ENCODE measurements at places on chromosomes 2 and 18.

DNA sequence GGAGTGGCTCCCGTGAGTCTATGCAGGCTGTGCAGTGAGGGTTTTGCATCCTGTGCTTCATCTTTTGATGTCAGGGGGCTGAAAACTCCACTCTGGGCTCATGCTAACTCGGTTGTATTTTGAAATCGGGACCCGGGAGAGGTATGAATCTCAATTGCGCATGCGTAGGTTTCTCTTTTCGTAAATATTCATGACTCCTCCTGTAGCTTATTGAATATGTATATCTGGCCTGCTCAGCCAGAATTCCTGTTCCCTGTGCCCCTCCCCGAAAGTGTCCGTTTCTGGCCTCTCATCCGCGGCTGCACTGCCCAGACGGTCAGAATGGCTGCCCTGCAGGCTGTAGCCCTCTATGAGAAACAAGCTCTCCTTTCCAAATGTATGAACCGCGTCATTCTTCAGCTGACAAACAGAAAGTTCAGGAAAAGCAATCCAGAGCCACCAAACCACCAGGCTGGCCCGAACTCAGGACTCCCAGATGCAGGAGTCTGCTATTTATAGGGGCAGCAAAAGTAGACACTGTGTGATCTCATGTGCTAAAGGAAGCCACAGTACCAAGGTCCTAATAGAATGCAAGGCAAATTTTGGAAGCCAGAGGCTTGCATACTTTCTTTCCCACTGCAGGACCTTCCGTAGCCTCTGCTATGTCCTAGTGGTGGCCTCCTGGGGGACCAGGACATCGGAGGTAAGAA, 41.7 kb downstream of the AKAIN1 start:
- no peak for DNase-seq

GRCh38 chr18:5842653-5843052, 52.7 kb downstream of the TMEM200C start:
- no peak for DNase-seq

- peak; percentile 63 for DNase-seq
Observed at GRCh38 chr2:208228476-208228875, 26.4 kb downstream of the IDH1 start.

GRCh38 chr2:175076272-175076671, 71.1 kb upstream of the CHN1 start:
- no peak for DNase-seq

DNA sequence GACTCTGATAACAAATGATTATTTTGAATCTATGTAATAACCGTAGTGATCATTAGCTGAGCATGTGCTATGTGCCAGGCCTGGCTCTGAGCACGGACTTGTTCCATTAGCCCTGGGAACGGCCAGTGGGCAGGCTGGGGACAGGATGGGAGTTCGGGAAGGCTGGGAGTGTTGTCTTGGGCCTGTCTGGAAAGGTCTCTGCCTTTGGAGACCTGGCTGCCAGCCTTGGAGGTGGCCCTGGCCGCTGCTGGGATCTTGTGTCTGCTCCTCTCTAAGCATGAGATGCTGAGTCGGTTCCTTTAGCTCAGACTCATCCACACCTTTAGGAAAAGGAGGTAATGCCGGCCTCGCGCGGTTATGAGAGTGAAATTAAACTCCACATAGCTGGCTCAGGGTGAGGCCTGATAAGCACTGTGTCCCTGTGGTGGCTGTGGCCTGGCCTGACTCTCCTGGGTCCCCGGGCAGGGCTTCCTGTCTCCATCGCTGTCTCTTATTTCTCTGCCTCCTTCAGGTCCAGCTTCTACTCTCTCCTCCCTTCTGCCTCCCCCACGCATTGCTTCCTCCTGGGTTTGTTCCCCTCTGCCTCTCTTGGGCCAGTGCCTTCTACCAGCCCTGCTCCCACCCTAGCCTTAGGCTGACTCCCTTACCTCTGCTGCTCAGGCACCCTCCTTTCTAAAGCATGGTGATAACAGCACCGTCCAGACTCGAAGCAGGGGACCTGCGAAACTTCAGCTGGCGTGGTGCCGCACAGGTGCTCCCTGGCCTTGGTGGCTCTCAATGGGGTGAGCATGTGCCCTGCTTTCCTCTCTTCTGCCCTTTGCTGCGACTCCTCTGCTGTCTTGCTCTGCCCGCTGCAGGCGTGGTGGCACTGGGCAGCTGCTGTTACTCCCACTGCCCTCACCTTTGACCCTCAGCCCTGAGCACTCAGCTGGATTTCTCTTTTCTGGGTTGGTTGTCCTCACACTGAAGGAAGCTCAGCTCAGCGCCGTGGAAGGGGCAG, 41.8 kb downstream of the NCK2 start:
- no peak for DNase-seq

- no peak for DNase-seq
Observed at GRCh38 chr18:8357320-8357719, 251.9 kb upstream of the RAB12 start.

DNA sequence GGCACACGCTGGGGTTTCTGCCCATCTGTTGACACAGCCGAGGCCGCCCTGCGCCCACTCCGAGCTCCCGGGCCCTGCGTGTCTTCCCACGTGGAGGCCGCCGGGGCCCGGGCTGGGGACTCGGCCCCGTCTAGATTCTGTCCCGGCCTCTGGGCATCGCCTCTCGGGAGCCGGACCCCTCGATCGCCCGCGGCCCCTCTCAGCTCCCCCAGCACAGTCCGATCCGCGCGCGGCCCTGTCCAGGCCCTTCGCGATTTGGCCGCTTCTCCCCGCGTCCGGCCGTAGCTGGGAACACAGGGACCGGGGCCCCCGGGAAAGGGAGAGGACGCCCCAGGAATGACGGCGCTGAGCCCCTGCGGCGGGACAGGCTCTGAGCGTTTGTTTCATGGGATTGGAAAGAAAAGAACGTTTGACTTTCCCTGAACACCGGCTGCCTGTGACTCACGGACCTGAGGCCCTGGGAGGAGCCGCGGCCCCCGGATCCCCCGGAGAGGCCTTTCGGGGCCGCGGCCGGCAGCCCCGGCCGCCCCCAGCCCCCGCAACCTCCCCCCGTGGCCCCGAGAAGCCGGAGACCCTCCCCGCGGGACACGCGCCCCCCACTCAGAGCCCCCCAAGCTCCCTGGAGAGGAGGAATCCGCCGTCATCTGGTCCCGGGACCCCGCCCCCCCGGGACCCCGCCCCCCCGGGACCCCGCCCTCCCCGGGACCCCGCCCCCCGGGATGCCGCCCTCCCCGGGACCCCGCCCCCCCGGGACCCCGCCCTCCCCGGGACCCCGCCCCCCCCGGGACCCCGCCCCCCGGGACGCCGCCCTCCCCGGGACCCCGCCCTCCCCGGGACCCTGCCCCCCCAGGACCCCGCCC, 62.7 kb upstream of the CTDP1 start:
- DNase-seq, result no peak

DNA sequence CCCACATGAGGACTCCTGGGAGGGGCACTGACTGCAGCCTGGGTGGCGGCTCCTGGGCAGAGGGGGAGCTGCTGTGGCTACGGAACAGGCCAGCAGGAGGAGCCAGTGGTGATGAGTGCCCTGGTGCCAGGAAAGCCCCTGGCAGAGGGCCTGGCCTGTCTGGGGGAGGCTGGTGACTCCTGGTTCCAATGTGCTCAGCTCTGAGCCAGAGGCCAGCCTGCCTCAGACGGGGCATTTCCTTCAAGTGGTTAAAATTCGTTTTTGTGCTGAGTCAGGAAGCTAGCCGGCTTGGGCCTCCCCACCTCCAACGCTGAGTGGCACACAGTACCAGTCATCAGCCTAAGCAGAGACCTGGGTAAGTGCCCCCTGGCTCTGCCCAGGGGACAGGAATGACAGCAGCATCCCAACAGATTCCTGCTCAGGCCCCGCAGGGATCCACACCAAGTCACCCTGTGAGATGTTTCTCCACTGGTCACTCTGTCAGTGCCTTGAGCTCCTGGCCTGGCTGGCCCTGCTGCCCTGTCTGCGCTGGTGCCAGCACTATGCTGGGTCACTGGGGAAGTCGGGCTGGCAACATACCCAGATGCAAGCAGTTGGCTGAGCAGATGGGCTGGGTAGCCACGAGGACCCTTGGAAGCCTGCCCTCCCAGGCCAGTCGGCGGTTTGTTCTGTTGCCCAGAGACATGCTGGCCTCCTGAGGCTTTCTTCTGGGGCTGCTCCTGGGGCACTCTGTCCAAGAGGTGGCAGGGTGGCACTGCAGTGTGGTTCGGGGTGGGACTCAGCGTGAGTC, 7.1 kb upstream of the KLF11 start:
- peak; percentile 44 for DNase-seq

DNA sequence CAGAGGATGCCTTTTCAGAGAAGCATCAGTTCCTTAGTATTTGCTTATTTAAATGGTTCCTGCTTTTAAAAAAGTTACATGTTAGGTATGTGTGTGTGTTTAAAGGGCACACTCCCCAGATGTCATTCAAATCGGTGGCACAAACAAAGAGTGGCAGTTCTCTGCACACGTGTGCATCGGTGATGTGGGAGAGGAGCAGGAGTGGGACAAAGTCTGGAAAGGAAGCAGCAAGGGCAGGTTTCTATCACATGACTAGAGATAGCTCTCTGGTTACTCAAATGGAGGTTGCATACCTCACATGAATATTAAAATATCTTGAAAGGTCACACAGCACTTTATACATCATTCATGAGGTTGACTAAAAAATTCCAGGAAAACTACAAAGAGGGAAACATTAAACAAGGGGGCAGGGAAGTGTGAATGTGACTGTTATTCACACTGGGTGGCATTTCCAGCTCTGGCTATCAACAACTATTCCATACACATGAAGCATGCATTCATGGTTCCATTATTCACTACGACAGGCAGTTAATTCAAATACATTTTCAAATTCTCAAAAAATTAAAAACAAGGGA, 64.7 kb downstream of the SEPTIN10 start:
- no peak for DNase-seq

DNA sequence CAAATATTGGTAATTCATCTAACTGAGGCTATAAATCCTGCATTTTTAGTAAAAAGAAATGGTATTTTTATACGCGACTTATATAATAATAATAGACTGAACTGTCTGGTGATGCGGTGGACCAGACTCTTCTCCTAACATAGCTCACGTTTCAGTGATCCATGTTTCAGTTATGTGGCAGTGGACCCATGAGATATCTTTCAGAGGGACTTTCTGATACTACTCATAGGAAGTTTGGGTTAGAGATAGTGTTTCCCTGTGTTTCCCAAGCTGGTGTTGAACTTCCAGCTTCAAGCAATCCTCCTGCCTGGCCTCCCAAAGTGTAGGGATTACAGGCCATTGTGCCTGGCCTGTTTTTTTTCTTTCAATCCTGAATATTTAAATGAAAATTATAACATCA, 59.2 kb downstream of the KCTD1 start:
- DNase-seq, result no peak

DNA sequence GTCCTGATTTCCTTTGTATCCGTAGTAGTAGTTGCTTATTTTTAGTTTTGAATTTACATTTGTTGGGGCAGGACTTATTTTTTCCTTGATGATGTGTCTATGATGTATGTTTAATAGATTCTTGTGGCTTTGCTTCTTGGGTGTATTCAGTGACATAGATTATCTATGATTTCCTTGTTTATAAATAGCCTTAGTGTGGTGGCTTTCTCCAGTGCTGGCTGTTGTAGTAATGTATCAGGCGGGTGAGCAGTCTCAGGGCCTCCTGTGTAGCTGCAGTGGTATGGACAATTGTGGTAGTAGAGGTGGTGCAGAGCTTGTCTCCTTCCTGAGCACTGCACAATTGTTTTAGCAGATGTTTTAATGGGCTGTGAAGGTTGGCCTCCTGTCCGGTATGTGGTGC, 60.5 kb downstream of the SMCHD1 start:
- DNase-seq, result no peak

- DNase-seq, result no peak
Observed at GRCh38 chr2:167862296-167862695, 385.1 kb downstream of the STK39 start.

DNA sequence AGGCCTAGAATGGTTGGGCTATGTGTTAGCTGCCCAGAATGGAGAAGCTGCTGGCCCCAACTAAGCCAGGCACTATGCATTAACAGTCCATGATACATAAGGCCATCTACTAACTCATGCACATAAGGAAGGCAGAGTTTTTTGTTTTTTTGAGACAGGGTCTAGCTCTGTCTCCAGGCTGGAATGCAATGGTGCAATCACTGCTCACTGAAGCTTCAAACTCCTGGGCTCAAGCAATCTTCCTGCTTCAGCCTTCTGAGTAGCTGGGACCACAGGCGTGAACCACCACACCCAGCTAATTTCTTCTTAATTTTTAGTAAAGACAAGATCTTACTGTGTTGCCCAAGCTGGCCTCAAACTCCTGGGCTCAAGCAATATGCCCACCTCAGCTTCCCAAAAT, 37.6 kb downstream of the GPR45 start:
- no peak for DNase-seq

GRCh38 chr2:34547900-34548299, 948.8 kb upstream of the FAM98A start:
- no peak for DNase-seq

DNA sequence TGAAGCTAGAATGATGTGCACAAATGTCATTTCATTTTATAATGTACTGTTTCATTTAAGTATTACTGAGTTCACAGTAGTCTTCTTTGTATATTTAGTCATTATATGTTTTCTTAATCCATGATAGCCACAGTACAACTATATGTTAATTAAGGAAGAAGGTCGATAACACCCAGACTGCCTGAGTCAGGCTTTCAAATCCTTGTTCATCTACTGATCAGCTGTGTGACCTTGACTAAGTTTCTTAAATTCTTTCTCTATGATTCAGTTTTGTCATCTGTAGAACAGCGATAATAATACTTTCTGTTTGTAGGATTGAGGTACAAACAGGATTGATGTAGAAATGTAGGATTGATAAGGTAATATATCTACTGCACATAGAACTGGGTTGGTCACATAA, 5.4 kb downstream of the GCC2 start:
- no peak for DNase-seq

DNA sequence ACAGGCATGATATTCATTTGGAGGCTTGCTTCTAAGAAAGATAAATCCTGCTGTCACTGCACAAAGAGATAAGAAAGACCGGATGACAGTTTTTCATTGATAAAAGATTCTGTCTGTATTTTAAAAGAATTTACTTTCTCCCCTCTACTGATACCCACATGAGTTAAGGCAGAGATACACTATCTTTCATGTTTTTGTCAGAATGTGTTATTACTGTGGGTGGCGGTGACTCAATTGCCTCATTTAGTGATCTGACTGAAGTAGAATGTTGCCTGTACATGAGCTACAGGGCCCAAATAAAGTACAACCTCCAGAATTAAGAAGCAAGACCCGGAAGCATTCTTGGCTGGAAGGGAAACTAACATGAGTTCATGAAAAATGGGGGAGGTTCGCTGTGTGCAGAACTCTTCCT, 480.0 kb downstream of the SLC4A3 start:
- no peak for DNase-seq

All from dermis microvascular lymphatic vessel endothelial cell (primary cell).